Smooth muscle cell of bladder (primary cell): ENCODE measurements at places on chromosomes 12 and 14. TPM values are rescaled to one million over a fixed set of nuclear protein-coding genes. Genes with fewer than 3 reads are reported as not detected.

The SPTB gene
- total RNA-seq = 0.14 TPM in 1 of 2 replicates, not detected in the other

The TROAP gene
- 1.2 and 3.7 TPM in 2 replicates for total RNA-seq

The POTEG gene
- not detected in 2 replicates for total RNA-seq

The NOVA1 gene
- total RNA-seq = 1.4 and 1.6 TPM in 2 replicates

The HOXC12 gene
- not detected in 2 replicates for total RNA-seq

The C12orf42 gene
- total RNA-seq = not detected in 2 replicates

The LYZ gene
- 0.09 TPM in 1 of 2 replicates, not detected in the other for total RNA-seq

The PSMD9 gene
- total RNA-seq = 77.2 and 88.6 TPM in 2 replicates

The SMIM41 gene
- total RNA-seq = 1.4 and 9.8 TPM in 2 replicates

The GPRC5D gene
- total RNA-seq = not detected in 2 replicates

The ZDHHC22 gene
- total RNA-seq = not detected in 2 replicates

The HOXC10 gene
- 0.18 and 0.43 TPM in 2 replicates for total RNA-seq

The KRT82 gene
- not detected in 2 replicates for total RNA-seq

The EXOC3L4 gene
- 0.65 and 1.6 TPM in 2 replicates for total RNA-seq

The EIF2S3B gene
- 0.92 and 16.2 TPM in 2 replicates for total RNA-seq

The REC8 gene
- total RNA-seq = 0.85 and 1.2 TPM in 2 replicates

The FOXA1 gene
- total RNA-seq = 0.09 TPM in 1 of 2 replicates, not detected in the other

The LALBA gene
- total RNA-seq = not detected in 2 replicates

The FBXL14 gene
- 6.0 and 7.1 TPM in 2 replicates for total RNA-seq

The LIN7A gene
- 7.0 and 12.7 TPM in 2 replicates for total RNA-seq

The AICDA gene
- not detected in 2 replicates for total RNA-seq

The ZBTB1 gene
- total RNA-seq = 35.4 and 51.4 TPM in 2 replicates

The M6PR gene
- total RNA-seq = 309 and 402 TPM in 2 replicates

The SCN8A gene
- 3.0 and 12.7 TPM in 2 replicates for total RNA-seq

The NID2 gene
- total RNA-seq = 333 and 336 TPM in 2 replicates

The EML1 gene
- 62.0 and 77.8 TPM in 2 replicates for total RNA-seq

The MEG3 gene
- 145 and 252 TPM in 2 replicates for total RNA-seq

The SPRYD4 gene
- 1.00 and 1.2 TPM in 2 replicates for total RNA-seq

The DDHD1 gene
- 16.5 and 18.2 TPM in 2 replicates for total RNA-seq

The P2RX7 gene
- total RNA-seq = 0.65 and 1.7 TPM in 2 replicates

The EID3 gene
- 7.1 and 12.3 TPM in 2 replicates for total RNA-seq

The OR6C65 gene
- total RNA-seq = not detected in 2 replicates

The PIK3C2G gene
- not detected in 2 replicates for total RNA-seq

The DCN gene
- total RNA-seq = 1,181 and 1,320 TPM in 2 replicates
